ENCODE measurements at places on chromosomes 13 and 19. TPM values are rescaled to one million over a fixed set of nuclear protein-coding genes. Genes with fewer than 3 reads are reported as not detected.

IGFL3 gene
- not detected for total RNA-seq

GRCh38 chr13:29005035-29005762 lies 185.1 kb downstream of the MTUS2 start:
- no peak overlapping the region for H3K4me3 ChIP-seq
- H3K4me1 ChIP-seq: no peaks in the 10 kb centered on the region
- H3K36me3 ChIP-seq: no peaks in the 10 kb centered on the region
- no peak overlapping the region for H3K27ac ChIP-seq
- H3K27me3 ChIP-seq: no peaks in the 10 kb centered on the region

DNA sequence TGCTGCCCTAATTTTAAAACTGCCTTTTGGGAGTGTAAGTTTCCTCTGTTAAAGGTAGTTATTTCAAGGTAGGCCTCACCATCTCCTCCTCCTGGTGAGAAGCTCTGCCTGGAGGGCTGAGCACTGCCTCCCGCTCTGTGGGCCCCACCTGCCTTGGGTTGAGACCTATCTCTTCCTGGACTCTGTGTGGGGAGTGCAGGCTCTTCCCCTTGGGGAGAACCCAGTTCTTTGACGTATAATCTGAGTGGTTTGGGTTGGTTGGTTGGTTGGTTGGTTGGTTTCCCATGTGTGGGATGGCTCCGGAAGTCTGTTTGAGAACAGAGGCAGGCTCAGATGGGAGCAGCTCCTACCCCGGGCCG lies 39.1 kb downstream of the ACTN4 start:
- DNase-seq: no peak
- no peak overlapping the region for H3K4me3 ChIP-seq
- no peaks in the 10 kb centered on the region for H3K27me3 ChIP-seq
- no peak overlapping the region for H3K27ac ChIP-seq
- peaks cover 68% of the 10 kb centered on the region for H3K4me1 ChIP-seq
- no peaks in the 10 kb centered on the region for H3K36me3 ChIP-seq

DNA sequence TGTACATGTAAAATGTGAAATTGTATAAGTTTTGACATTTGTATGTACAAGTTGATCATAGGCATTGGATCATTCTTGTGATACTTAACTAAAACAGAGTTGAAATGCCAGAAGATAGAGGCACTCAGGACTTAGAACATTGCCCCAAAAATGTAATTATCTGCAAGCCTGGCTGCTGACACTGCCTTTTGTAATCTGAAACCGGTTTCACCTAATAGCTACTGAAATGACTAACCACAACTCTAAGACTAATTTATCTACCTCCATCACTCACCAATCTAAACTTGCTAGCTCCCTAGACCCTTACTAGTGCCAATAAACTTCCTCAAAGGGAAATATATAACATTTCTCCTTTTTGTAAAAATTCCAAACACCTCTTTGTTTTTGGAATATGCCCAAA lies 2596.2 kb downstream of the PCDH9 start:
- no peaks in the 10 kb centered on the region for H3K4me1 ChIP-seq
- H3K27me3 ChIP-seq: no peaks in the 10 kb centered on the region
- H3K4me3 ChIP-seq: no peak overlapping the region
- no peak overlapping the region for H3K27ac ChIP-seq
- no peaks in the 10 kb centered on the region for H3K36me3 ChIP-seq
- DNase-seq: no peak

HPN gene
- not detected for total RNA-seq

- no peak overlapping the region for H3K4me3 ChIP-seq
- DNase-seq: no peak
- H3K36me3 ChIP-seq: no peaks in the 10 kb centered on the region
- no peak overlapping the region for H3K27ac ChIP-seq
Measured at GRCh38 chr13:50162001-50162400, 146.8 kb downstream of the KCNRG start.

TYROBP gene
- 51.6 TPM for total RNA-seq

TMEM59L gene
- not detected for total RNA-seq

VPS36 gene
- total RNA-seq: 40.4 TPM

ZNF285 gene
- total RNA-seq: not detected

DNA sequence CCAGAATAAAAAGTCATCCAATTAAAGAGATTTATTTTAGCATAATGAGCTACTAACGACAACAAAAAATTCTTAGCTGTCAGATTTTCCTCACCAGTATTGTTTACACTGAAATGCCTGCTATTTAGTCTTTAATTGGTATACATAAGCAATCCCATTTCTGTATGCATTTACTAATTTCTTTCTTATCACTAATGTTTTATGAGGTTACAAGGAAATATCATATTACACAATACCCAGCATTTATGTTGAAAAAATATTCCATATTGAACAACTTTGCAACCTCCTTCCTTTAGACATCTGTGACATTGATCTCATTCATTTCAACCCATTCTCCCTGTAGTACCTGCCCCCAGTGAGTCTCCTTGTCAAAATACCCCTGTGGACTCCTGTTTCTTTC lies 135.4 kb downstream of the SLITRK6 start:
- no peaks in the 10 kb centered on the region for H3K36me3 ChIP-seq
- H3K27ac ChIP-seq: no peak overlapping the region
- no peaks in the 10 kb centered on the region for H3K27me3 ChIP-seq

IZUMO1 gene
- total RNA-seq: not detected
